ENCODE measurements at places on chromosomes 1 and 21.

DNA sequence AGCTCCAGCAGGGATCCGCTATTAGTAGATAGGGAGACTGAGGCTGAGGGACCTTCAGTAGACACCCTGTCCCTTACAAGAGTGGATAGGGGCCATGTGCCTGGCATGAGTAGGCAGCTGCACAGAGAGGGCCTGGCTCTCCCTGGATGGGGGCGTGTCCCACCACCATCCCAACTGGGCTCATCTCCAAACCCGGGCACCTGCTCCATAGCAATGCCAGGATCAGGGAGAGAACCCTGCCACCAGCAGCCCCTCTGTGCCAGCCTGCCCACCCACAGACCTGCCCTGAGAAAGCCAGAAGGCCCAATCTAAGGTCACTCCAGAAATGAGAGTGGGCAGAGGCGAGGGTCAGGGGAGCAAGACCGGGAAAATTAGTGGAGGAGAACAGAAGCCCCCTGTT lies 121.3 kb downstream of the GRIK3 start:
- no peak for DNase-seq

GRCh38 chr1:81780705-81781454 lies 19.9 kb upstream of the ADGRL2 start:
- DNase-seq = no peak

DNA sequence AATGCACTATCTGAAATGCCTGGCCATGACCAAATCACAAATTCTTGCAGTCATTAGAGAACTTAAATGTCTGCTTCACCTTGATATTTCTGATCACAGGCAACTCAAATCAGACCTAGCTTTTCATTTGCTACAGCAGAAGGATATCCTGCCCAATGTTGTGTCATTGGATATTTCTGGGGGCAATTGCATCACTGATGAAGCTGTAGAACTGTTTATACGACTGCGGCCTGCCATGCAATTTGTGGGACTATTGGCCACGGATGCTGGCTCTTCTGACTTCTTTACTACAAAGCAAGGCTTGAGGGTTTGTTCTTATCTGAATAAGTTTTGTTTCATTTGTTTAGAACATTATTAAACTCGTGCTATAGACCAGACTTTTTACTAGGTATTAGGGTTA lies 14.9 kb downstream of the ZYG11A start:
- no peak for DNase-seq

DNA sequence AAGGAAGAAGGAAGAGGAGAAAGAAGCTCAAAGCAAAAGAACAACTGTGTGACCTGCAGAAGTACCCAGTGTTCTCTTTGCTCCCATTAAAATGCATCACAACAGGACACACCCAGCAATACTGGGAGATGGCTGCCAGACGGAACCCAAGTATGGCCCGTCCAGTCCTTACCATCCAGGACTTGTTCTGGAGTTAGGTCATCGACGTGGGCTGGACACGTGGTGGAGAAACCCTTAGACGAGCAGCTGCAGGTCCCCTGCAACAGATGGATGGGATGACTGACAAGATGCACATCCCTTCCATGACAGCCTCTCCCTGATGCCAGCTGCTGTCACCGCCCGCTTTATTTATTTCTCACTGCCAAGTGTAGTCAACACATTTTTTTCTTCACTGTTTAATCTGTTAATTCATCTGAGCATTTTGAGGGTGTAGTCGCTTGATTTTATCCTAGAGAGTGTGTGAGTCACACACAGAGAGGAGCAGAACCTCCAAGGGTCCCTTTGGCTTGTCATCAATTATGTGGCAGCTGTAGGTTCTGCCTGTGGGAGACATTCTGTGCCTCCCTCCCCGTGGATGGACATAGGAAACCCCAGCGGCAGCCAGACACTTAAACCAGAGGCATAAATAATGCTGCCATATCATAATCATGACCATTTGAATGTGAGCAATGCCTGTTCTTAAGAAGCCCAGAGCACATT lies 80.9 kb downstream of the ABCA4 start:
- DNase-seq = no peak

DNA sequence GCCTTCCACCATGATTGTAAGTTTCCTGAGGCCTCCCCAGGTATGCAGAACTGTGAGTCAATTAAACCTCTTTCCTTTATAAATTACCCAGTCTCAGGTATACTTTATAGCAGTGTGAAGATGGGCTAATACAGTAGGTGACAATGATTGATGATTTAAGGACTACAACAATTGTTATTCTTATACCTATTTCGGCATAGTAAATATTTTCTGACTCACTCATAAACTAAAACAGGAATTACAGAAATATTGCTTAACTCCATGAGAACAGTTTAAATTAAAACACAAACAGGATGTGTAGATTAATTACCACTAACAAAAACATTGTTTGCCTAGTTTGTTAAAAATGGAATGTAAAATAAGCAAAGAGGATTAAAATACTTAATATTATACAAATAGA lies 839.9 kb downstream of the LTN1 start:
- no peak for DNase-seq

DNA sequence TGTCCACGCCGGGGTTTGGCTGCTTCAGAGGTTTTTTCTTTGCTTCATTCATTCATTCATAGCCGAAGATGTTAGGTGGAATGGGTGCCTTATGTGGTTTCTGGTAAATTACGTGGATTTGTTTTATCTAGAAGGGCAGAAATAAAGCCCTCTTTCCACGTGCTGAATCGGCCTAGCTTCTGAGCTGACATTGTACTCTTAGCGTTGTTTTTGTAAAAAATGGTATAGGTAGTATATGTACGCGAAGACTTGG lies 1.5 kb downstream of the GALNT2 start:
- DNase-seq = no peak

- no peak for DNase-seq
These were observed 49.8 kb upstream of the KCNE1 start for GRCh38 chr21:34561806-34562205.

DNA sequence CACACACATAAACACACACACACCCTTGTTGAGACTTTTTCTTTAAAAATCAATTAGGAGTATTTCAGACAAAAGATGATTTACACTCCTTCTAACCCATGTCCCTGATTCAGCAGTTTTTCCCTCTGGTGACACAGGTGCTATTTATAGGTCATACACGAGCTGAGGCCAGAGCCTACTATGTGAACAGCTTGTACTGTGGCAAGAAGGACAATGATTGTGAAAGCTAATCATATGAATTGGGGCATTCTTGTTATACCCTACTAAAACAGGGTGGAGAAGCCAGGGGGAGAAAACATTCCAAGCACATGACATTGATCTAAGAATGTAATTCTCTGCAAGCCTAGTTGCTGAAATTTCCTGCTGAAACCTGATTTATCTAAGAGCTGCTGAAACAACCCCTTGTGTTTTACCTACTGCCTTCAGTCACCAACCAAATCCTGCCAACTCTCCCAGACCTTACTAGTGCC lies 60.3 kb downstream of the XCL1 start:
- DNase-seq = no peak

- no peak for DNase-seq
These were observed 59.5 kb downstream of the CASZ1 start for GRCh38 chr1:10736634-10737586.

- DNase-seq = no peak
These were observed 1.3 kb upstream of the LAPTM5 start for GRCh38 chr1:30758785-30759380.

- DNase-seq = no peak
These were observed 200.3 kb upstream of the FOXD3 start for GRCh38 chr1:63122079-63122478.

GRCh38 chr1:67818725-67819301 lies 14.5 kb downstream of the GNG12 start:
- no peak for DNase-seq

DNA sequence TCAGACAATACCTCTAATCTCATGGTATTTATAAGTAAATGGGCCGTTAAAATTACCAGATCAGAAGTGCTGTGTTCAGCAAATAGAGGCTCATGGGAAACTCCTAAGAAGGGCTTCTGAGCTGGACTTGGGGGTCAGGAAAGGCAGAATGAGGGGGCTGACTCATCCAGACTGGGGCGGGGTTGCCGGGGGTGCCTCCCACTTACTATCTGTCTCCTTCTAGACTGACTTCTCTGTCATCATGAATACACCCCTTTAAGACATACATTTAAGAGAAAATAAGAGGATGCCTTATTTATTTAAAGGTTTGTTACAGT lies 96.0 kb upstream of the ERRFI1 start:
- DNase-seq = no peak

- DNase-seq = no peak
These were observed 49.8 kb downstream of the KCNJ15 start for GRCh38 chr21:38306433-38307141.

DNA sequence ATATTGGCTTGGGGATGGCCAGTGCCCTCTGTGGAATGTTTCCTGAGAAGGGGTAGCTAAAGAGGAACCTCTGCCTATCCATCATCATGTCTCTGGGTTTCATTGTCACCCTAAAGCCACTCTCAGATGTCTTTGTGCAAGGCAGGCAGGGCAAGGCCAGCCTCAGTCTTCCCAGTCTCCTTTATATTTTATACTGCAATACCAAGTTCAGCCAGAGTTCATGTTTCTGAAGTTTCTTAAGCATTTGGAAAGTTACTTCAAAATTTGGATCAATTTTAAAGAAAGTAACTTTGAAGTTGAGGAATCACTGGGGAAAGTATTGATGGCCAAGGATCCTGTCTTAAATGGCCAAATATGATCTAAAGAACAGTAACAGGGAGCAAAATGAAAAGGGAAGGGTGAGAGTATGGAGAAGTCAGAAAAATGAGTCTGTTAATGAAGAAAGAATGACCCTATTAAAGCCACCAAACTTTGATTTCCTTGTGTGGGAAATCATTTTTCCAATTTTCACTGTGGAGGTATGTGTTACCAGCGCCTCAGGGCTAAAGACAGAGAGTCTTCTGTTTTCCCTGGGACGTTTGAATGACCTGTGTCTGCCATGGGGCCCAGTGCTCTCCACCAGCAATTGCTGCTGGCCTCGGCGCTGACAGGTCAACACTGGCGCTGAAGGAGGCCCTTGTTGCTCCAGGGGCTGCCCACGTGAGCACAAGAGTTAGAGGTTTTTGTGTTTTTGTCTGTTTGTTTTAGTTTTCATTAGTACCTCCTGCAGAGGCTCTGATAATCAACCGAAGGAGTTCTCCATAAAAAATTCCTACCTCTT lies 93.9 kb downstream of the ATP5PO start:
- no peak for DNase-seq

DNA sequence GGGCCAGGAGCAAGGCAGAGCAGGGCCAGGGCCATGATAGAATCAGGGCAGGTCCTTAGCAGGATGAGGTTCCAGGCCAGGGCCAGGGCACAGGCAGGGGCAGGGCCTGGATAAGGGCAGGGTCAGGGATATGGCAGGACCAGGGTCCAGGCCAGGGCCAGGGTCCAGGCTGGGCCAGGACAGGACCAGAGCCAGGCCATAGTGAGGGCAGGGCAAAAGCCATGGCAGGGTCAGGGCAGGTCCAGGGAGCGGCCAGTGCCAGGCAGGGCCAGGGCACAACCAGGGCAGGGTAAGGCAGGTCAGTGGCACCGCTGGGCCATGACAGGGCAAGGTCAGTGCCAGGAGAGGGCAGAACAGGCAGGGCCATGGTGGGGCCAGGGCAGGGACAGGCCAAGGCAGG lies 152.2 kb downstream of the LIPI start:
- DNase-seq = no peak

GRCh38 chr1:231919886-231920285 lies 293.3 kb downstream of the DISC1 start:
- no peak for DNase-seq

- no peak for DNase-seq
These were observed 11.1 kb upstream of the PAXBP1 start for GRCh38 chr21:32782698-32783097.

GRCh38 chr1:103327054-103327719 lies 198.3 kb upstream of the RNPC3 start:
- DNase-seq = no peak

GRCh38 chr1:81209461-81209860 lies 591.3 kb upstream of the ADGRL2 start:
- DNase-seq = no peak

DNA sequence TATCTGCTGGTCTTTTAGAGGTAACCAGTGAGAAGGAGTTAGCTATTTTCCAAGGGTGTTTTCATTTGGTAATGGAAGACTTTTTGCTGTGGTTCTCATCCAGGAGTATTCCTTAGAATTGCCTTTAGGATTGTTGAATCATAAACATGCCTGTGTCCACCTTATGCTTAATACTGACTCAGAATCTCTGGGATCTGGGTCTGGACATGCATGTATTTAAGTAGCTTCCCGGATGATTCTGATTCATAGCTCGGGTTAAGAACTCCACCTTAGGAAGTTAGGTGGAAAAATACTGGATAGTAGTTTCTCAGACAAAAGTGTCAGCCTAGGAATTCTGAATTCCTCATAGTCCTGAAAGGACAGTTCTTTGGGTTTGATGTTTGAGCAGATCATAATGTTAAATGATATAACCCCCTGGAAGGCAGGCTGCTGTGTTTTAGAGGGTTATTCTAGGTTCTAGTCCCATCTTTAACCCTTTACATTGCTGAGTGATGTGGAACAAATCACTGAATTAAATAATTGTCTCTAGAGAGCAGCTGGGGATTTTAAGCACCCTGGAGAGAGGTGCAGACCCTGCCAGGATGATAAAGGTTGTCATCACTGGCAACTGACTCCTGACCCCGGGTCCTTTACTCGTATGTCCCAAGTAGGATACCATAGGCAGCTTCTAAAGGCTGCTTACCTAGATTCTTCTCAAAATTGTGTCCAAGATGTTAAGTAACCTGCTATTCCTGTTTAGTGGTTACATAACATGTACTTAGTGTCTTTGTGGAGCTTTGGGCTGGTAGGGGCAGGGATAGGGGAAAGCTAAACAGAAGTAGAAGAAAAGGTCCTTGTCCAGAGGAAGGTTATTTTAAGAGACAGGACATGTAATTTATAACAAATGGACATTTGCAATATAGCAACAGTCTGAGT lies 14.5 kb upstream of the C4BPB start:
- no peak for DNase-seq

- DNase-seq = no peak
These were observed 16.1 kb upstream of the PTPN14 start for GRCh38 chr1:214567481-214567980.

DNA sequence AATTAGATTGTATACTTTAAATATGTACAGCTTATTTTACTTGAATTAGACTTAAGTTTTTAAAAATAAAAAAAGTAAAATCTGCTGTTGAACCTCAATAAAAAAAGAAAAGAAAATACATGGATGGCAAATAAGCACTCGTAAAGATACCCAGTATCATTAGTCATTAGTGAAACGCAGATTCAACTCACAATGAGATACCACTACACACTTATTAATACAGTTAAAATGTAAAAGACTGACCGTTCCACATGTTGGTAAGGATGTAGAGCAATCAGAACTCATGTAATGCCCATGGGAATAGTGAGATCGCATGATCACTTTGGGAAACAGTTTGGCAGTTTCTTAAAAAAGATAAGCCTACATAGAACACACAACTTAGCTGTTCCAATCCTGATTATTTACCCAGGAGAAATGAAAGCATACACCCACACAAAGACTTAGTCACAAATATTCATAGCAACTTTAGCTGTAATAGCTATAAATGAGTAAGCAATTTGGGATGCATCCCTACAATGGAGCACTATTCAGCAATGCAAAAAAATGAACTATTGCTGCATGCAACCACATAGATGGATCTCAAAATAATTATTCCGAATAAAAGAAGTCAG lies 7.3 kb downstream of the SH2D1B start:
- no peak for DNase-seq

- no peak for DNase-seq
These were observed 24.8 kb downstream of the LEMD1 start for GRCh38 chr1:205396967-205397616.

- DNase-seq = no peak
These were observed 558 bp downstream of the USP1 start for GRCh38 chr1:62437273-62437940.

All from stimulated activated CD8-positive, alpha-beta memory T cell treated with anti-CD3 and anti-CD28 coated beads, Interleukin-2, amount 100 ng/mL, for 1 hour (primary cell).